ENCODE measurements at places on chromosomes 12 and 14.

GRCh38 chr14:60215520-60216420 lies 33.3 kb upstream of the PPM1A start:
- no peak for DNase-seq

- DNase-seq, result no peak
Measured at GRCh38 chr12:96376865-96377264, 23.4 kb downstream of the CDK17 start.

GRCh38 chr14:90983560-90983959 lies 76.9 kb downstream of the RPS6KA5 start:
- DNase-seq, result no peak

DNA sequence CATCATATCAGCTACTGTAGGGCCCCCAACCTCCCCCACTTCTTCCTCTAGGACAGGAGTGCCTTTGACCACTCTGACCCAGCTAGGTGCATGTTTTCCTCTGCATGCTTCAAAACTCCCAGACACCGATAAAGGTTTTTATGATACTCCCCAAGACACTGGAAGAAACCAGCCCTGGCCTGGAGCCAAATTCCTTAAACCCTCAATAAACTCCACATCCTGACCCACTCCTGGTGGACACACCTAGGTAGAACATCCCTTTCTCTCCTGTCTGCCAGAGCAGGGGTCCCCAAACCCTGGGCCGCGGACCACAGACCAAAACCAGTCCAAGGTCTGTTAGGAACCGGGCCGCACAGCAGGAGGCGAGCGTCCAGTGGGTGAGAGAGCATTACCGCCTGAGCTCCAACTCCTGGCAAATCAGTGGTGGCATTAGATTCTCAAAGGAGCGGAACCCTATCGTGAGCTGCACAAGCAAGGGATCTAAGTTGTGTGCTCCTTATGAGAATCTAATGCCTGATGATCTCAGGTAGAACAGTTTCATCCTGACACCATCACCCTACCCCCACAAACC lies 49.6 kb downstream of the NT5DC3 start:
- no peak for DNase-seq

GRCh38 chr12:93753838-93754429 lies 76.8 kb downstream of the CRADD start:
- no peak for DNase-seq

GRCh38 chr14:65792208-65792905 lies 379.8 kb downstream of the FUT8 start:
- no peak for DNase-seq

DNA sequence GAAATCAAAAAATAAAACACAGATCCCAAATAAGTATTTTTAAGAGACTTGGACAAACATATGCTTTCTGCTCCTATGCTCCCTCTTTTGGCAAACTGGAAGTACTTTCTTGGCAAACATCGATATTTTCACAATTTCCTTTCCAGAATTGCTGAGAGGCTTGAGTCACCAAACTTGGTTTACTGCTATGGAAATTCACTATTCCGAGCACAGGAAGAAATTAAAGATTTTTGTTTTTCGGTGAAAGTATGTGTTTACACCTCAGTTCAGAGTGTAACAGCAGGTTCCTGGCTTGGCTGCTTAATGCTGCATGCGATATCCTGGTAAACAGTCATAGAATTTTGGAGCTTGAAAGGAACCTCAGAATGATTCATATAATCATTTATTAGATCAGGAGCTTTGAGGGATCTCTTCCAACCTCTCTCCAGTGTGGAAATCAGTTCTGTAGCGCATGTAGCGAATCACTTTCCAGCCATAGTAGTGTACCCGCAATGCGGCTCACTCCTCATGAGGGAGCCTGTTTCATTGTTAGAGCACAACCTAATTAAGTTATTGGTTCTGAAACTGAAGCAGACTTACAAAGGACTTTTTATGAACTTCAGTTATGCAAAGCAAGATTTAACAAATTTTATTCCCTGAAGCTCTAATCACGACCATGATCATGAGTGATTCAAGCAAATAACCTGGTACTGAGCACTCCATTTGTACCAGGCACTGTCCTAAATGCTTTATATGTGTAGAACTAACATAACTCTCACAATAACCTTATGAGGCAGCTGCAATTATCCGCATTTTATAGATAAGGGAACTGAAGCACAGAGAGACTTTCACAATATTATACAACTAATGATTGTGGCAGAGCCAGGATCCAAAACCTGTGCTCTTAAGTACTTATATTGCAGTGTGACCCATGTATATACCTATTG lies 56.4 kb upstream of the ATP2A2 start:
- DNase-seq, result no peak

- no peak for DNase-seq
Measured at GRCh38 chr12:30213166-30213565, 429.4 kb upstream of the TMTC1 start.

DNA sequence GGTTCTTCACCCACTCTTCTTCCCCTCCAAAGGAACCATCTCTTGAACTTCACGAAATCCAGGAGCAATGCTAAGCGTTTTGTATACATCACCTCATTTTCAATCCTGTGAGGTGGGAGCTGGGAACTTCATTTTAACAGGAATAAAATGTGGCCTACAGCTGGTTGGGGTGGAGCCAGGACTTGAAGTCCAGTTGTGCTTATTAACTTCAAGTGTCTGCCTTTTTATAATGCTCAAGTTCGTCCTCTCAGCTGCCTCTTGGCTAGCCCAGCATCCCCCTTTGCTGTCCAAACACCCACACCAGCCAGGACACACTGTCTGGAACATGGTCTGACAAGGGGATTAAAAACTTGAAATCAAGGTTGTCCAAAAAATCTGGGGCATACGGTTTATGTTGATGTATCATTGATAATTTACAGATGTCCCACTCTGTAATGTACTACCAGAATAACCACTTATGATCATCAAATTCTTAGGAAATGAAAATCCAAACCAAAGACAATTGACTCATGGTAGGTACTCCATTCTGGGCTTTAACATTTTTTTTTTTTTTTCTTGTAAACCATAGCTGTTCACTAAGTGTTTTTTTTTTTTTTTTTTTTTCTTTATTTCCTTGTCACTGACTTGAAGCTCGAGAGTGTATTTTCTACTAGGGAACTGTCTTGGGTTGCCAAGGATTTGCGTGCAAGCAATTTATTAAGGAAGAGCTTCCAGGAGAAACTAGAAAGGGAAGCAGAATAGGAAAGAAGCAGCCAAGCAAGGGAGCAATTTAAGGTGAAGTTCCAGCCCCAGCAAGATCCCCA lies 252.3 kb downstream of the EFCAB11 start:
- DNase-seq, result no peak

DNA sequence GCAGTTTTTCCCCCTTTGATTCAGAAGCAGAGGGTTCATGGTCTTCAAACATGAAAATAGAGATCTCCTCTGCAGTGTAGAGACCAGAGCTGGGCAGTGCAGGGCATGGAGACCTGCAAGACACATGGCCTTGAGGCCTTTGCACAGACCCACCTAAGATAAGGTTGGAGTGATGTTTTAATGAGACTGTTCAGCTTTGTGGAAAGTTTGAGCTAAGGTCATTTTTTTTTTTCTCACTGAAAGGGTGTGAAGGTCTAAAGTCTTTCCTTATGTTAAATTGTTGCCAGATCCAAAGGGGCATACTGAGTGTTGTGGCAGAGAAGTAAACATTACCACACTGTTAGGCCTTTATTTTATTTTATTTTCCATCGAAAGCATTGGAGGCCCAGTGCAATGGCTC lies 185.1 kb downstream of the MSRB3 start:
- DNase-seq, result no peak

GRCh38 chr14:22282949-22283348 lies 306.1 kb downstream of the DAD1 start:
- no peak for DNase-seq

GRCh38 chr12:12612358-12612757 lies 682 bp downstream of the CREBL2 start:
- DNase-seq, result peak; percentile 47

DNA sequence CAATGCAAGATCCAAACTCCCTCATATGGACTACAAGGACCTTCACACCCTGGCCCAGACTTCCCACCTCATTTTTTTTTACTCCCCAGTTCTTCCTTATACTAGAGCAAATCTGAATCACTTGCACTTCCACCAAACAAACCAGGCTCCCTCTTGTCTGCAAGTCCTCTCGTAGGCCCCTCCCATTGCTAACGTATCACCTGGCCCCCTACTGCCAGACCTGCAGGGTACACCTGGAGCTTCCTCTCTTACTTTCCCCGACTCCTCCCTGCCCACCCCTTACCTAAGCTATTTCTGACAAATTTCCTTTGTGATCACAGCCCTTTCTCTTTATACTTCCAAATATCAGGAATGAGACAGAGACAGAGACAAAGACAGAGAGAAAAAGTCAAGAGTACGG lies 463.9 kb downstream of the GALC start:
- no peak for DNase-seq

DNA sequence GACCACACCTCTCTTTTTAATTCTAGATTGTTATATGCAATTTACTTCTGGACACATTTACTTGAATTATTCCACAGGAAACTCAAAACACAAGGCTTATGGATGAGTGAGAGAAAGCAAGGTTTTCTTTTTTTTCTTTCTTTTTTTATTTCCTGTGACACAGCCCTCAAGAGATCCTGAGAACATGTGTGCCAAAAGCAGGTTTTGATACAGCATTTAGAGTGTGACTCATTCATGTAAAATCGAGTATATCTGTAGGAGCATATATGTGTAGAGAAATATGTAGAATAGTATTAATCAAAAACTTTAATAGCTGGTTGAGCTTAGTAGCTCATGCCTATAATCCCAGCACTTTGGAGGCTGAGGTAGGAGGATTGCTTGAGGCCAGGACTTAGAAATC lies 4.4 kb upstream of the MAX start:
- no peak for DNase-seq

DNA sequence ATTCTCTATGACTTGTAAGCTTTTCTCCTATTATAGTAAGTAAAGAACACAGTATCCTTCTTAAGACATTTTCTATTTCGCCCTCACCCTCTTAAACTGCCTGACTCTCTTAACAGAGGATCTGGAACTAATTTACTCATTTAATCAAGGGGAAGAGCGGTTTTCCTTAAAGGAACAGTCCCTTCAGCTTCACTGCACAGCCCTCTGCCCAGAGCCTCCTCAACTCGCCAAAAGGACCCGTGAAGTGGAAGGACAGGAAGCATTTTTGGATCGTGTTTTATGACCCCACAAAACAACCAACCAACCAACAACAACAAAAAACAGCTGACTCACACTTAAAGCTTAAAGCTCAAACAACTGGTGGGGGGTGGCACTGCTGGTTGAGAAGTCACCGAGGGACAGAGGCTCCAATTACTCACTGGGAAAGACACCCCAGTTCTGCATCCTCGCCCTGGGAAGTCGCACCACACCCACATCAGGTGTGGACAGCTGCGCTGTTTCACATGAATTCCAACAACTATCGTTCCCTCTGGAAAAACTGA lies 35.7 kb downstream of the NID2 start:
- DNase-seq, result no peak

DNA sequence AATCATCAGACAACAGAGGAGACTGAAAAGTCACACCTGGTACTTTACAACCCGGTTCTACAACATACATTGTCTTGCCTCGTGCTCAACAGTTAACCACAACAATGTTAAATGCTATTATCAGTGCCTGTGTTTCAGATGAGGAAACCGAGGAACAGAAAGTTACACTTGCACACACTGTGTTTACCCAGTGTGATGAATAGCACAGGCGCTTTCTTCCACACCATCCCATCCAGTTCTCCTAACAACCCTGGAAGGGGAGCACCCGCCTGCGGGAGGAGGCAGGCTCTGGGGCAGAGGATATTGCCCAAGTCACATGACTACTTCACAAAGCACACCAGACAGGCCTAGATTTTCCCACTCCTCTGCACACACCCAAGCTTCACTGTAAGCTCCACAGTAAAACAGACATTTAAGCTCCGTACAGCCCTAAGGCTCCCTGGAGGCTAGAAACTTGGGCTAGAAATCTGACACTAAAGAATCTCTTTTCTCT lies 21.8 kb downstream of the NCKAP5L start:
- no peak for DNase-seq

- no peak for DNase-seq
Measured at GRCh38 chr12:6324936-6325750, 14.7 kb downstream of the PLEKHG6 start.

- no peak for DNase-seq
Measured at GRCh38 chr12:13725049-13725448, 256.4 kb downstream of the GRIN2B start.

DNA sequence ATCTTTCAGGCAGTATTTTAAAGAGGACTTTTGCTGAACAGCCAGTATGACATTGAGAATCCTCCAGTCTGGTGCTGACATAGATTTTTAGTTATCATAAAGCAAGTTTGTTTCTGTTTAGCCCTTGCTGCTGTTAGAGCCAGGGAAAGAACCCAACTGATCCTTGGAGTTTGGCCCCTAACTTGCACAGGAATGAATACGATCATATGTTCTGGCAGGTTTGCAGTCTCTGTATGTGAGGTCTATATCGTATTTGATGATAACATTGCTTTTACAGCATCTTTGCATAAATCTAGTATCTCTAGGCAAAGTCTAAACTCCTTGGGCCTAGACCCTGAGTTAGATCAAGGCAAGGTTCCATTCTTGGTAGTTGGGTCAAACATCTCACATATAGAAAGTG lies 4.3 kb upstream of the CCDC175 start:
- DNase-seq, result no peak

- no peak for DNase-seq
Measured at GRCh38 chr12:11891346-11891745, 179.4 kb upstream of the BCL2L14 start.

DNA sequence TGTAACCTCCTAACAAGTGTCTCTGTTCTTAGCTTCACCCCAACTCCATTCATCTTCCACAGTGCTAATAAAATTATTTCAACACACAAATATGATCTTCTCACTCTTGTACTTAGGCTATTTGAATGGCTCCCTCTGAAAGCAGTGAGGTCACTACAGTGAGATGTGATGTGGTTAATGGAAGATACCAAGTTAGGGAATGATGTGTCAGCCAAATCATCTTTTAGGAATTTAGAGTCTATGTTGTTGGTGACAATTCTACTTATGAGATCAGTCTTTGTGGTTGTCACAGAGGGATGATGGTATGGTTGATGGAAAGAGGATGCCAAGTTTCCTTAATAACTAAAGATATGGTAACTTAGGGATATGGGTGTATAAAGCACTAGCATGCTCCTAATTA lies 57.6 kb downstream of the POLR3B start:
- no peak for DNase-seq

Data from CD4-positive, alpha-beta T cell treated with Interleukin-21 for 1 hour (primary cell).